ENCODE measurements at places on chromosomes 2 and 18. TPM values are rescaled to one million over a fixed set of nuclear protein-coding genes. Genes with fewer than 3 reads are reported as not detected.

The FOXI3 gene
- 0.12 TPM for polyA plus RNA-seq

DNA sequence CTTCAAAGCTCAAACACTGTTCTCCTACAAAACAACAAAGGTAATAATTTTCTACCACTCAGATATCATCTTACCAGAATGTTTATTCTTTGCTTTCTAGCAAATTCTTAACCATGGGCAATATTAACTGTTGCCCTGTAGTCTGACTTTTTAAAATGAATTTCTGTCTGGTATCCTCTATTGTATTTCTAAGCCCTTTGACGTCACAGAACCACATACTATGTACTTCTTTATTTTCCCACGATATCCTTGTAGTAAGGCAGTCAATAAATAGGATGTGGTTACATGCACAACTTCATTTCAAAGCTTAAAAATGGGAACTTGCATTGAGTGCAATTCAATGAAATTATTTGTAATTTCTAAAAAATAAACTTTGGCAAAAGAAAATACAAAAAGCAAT, 58.7 kb downstream of the THADA start:
- DNase-seq = no peak

- DNase-seq = no peak
These were observed 10.0 kb downstream of the INPP4A start for GRCh38 chr2:98454500-98455235.

DNA sequence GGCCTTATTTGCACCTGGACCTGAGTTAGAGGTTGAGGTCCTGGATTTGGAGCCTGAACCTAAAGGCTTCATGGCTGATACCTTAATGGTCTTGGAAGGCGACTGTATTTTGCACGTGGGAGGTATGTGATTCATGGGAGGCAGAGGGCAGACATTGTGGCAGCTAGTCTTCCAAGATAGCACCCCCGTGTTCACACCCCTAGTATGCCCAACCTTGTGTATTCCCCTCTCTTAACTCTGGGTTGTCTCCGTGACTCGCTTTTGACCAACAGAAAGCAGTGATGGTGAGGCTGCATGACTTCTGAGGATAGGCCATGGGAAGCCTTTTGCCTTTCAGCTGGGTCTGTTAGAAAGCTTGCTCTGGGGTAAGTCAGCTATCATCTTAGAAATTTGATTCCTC, 45.8 kb upstream of the HAAO start:
- DNase-seq = no peak

DNA sequence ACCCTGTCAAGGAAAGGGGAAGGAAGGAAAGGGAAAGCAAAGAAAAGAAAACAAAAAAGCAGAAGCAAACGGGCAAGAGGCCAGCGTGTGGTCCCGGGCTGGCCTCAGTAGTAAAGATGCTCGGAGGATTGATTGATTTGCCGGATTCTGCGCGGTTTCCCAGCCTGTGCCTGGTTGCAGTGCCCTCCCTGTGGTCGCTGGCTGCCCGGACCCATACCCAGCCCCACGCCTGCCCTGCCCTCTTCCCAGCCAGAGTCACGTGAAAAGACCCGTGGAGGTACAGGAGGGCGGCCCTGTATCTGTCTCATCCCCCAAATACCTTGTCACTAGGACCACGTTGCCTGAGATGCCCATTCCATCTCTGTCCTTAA, 55.1 kb upstream of the IMP4 start:
- no peak for DNase-seq

DNA sequence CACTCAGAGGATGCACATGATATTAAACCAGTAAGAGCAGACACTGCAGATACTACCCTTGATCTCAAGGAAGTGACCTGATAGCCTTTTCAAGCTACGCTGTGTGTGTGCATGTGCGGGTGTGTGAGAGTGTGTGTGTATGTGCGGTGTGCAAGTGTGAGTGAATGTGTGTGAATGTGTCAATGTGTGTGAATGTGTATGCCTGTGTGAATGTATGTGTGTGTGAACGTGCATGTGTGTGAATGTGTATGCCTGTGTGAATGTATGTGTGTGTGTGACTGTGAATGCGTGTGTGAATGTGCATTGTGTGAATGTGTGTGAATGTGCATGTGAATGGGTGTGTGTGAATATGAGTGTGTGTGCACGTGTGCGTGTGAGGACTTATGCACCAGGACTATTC, 53.8 kb downstream of the KCNG2 start:
- DNase-seq = no peak

GRCh38 chr2:173763641-173764040, 201.5 kb downstream of the SP3 start:
- DNase-seq = no peak

- no peak for DNase-seq
These were observed 47.8 kb upstream of the REG3G start for GRCh38 chr2:78977661-78978145.

DNA sequence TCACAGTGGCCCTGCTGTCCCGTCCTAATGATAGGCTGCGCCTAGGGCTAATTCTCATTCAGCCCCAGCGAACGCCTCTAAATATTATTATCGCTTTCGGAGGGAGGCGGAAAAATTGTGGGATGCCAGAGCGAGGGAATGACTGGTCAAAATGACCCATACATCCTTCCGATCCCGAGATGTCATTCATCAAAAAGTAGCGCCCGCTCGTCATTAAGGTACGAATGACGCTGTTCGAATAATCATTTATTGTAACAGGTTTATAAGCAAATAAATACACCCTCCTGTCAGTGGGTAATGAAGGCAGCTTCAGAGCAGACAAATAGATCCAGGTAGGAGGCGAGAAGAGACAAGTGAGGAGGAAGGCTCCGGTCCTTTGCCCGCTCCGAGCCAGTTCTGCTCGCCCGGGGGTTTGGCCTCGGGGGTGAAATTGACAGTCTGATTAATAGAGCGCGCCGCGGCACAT, at the start of gene EVX2:
TSS of gene EVX2 (minus strand) at position 167 of the 466 bp plus-strand sequence. CDS start 186 bp downstream, outside the sequence.
- no peak for DNase-seq

DNA sequence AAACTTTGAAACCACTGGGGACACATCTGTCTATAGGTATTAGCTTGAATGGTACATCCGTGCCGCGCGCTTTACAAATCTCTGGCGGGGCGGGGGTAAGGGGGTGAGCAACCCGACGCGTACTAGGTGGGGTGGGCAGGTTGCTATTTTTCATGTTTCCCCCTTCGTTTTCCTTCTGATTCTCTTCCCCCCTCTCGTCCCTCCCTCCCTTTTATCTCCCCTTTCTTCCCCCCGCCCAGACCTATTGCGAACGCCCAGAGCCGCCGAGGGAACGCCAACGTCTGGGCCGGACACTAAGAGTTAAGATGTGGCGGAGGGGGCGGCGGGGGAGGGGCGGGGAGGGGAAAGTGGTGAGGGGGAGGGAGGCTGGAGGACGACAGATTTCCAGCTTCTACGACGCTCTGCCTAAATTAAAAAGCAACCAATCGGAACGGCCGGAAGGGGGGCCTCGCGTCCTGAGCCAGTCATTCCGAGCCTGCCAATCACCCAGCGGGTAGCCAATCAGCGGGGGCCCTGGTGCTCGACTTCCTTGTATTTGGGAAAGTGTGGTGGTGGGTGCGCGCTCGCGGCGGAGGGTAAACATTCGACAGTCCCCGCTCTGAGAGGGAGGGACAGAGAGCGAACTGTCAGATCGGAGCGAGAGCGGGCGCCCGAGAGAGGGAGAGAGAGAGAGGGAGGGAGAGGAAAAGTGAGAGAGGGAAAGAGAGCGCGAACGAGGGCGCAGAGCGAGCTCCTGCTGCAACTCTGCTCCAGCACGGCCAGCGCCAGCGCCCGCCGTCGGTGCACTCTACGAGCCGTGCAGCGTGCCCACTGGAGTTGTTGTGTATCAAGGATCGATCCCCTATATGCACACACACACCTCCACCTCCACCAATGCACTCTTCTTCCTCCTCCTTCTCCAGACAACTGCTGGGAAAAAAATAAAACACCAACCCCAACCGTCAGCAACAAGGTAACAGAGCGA, at the start of gene POU3F3:
TSS of gene POU3F3 (plus strand) at position 582 of the 964 bp plus-strand sequence. CDS start 1,396 bp downstream, outside the sequence.
- peak; percentile 75 for DNase-seq

DNA sequence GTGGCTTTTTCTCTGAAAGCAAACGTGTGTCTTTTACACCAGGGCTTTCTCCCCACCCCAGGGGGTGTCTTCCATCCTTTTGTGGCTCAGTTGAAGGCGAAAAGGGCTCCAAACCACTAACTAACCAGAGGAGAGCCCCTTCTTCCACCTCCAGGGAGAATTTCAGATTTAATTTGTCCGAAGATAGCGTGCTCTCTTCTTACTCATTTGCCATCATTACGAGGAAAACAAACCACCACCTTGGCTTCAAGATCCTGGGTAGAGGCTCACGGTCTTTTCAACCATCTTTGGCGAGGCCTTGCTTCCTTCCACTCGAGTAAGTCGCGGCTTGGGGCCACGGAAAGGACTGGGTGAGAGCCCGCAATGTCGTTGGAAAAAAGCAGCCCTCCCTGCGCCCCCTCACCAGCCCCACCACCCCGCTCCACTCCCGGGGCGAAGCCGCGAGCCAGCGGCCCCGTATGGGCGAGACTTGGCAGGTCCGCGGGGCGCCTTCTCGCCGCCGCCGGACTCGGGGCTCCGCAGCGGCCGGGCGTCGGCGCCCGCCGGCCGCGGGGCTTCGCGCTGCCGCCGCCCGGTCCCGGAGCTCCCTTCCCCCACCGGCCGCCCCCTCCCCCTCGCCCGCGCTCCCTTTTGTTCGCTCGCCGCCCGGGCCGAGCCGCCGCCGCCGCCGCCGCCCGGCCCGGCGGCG, 1.7 kb upstream of the ZNF532 start:
- no peak for DNase-seq

- no peak for DNase-seq
These were observed 99.4 kb downstream of the SLC39A10 start for GRCh38 chr2:195756218-195756942.

The SP5 gene
- polyA plus RNA-seq = 0.71 TPM

DNA sequence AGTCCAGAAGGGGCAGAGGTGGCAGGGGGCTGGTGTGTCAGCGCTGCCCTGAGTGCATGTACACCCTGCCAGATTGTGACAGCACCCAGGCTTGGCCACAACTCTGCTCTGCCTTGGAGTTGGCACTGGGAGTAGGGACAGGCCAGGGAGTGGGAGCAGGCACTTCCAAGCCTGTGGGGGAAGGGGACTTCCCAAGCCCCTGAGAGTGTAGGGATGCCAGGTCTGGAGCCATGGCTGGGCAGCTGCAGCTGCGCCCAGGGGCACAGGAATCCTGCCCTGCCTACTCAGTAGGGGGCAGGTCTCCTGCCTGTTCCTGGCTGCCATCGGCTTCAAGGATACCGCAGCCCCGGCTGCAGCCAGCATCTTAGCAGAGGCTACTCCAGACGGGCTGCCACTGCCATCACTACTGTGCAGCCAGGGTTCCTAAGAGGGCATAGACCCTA, 109.4 kb downstream of the CALCRL start:
- DNase-seq = no peak

The BOLL gene
- polyA plus RNA-seq = 0.07 TPM

The ALPI gene
- 0.10 TPM for polyA plus RNA-seq

DNA sequence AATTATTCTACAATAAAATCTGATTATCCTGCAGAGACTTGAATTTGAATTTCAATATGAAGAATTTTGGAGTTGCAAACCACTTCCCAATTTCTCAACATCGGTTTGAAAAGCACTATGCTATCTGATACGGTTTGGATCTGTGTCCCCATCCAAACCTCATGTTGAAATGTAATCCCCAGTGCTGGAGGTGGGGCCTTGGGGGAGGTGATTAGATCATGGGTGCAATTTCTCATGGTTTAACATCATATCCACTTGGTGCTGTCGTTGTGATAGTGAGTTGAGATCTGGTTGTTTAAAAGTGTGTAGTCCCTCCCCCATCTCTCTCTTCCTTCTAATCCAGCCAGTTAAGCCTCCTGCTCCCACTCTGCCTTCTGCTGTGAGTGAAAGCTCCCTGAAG, 205.7 kb downstream of the NBAS start:
- no peak for DNase-seq

- no peak for DNase-seq
These were observed 75.3 kb downstream of the DNMT3A start for GRCh38 chr2:25266399-25266798.

The DTNA gene
- polyA plus RNA-seq = 20.2 TPM

DNA sequence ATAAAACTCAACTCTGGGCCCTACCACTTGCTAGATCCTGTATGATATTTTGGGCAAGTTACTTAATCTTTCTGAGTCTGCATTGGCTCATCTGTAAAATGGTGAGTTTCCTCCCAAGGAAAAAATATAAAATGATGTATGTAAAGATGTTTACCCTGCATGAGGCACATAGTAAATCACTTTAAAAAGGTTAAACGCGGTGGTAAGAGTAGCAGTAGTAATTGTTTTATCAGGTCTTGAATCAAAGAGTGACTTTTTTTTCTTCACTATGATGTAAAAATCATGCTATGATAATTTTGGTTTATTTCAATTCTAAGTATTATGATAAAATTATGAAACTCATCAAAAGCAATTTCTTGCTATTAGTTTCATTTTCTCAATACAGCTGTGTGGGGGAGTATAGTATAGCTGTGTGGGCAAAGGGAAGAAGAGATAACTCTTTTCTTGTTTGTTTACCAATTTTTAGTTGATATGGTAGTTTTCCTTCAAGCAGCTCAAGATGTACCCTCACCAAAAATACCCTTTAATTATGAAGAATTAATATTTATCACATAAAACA, 10.7 kb downstream of the ARHGAP15 start:
- no peak for DNase-seq

- DNase-seq = no peak
These were observed 8.3 kb downstream of the GYPC start for GRCh38 chr2:126664234-126664633.

- no peak for DNase-seq
These were observed 186.3 kb downstream of the HAUS1 start for GRCh38 chr18:46290440-46291020.

DNA sequence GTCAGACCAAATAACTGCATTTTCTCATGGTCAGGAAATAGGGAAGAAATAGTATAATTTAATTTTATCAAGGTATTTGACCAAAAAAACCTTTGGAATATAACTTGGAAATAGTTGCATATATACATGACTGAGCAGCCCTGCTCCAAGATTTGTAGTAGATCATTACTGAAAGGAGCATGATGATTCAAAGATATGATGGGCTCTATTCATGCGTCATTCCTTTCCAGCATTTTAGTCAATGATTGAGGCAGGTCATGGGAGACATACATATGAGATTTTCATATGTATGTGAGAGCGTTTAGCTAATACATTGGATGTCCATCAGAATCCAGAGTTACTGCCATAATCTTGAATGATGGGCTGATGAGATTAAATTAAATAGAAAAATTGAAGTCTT, 74.5 kb downstream of the CAB39 start:
- DNase-seq = no peak

DNA sequence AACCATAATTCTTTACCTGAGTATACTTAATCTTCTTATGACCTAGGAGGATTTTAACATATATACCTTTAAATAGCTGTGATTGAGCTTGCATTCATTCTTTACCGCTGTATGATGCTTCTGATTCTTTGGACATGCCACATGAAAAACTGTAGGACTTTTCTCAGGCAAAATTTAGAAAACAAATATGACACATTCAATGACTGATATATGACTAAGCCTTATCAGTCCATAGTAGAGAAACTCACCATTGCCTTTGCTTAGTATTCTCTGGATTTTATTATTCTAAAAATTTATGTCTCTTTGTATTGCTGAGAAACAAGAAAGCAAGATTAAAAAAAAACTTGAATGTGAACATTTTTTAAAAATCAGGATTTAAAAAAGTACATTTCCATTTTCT, 3.7 kb downstream of the FAM171B start:
- DNase-seq = no peak

The MARCO gene
- 0.08 TPM for polyA plus RNA-seq

- no peak for DNase-seq
These were observed 156.0 kb downstream of the TFCP2L1 start for GRCh38 chr2:121128741-121129659.
